Naive B cell (primary cell): ENCODE measurements at places on chromosomes 3 and 15. TPM values are rescaled to one million over a fixed set of nuclear protein-coding genes. Genes with fewer than 3 reads are reported as not detected.

- no peak for DNase-seq
Observed at GRCh38 chr3:26591926-26592325, 30.6 kb upstream of the LRRC3B start.

DNA sequence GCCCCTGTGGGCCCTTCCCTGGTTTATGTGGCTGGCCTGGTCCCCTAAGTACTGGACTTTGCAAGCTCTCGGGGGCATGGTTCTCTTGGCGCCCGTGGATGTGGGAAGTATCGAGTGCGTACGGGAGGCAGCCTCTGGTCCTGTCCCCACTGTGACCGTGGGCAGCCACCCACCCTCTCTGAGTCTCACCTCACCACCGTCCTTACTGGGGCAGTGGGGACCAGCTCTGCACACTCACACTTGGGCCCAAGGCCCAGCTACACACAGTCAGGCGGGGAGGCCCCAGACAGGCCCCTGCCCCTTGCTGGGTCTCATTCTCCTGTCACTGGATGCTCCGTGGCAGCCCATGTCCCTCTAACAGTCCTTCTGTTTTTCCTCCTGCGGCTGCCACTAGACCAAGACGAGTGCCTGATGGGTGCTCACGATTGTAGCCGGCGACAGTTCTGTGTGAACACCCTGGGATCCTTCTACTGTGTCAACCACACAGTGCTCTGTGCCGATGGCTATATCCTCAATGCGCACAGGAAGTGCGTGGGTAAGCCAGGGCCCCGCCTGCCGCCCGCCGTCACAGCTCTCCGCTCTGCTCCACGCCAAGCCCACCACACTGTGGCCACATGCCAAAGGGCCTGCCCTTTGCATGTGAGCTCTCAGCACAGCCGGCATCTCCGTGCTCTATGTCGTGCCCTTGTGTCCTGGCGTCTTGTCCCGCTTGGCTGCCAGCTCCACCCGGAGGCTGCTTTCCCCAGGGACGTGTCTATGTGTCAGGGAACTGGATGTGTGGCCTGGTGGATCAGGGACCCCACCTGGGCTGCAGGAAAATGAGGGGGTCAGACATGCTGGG, 72.7 kb downstream of the FBLN2 start:
- no peak for DNase-seq

GRCh38 chr15:70160267-70160666, 62.5 kb upstream of the TLE3 start:
- DNase-seq: no peak

GRCh38 chr3:4139462-4140140, 163.6 kb upstream of the SETMAR start:
- DNase-seq: no peak

The C15orf62 gene
- polyA plus RNA-seq: 1.1 TPM

GRCh38 chr3:73364517-73364916, 260.2 kb downstream of the PDZRN3 start:
- DNase-seq: no peak

The ST3GAL6 gene
- polyA plus RNA-seq: not detected

DNA sequence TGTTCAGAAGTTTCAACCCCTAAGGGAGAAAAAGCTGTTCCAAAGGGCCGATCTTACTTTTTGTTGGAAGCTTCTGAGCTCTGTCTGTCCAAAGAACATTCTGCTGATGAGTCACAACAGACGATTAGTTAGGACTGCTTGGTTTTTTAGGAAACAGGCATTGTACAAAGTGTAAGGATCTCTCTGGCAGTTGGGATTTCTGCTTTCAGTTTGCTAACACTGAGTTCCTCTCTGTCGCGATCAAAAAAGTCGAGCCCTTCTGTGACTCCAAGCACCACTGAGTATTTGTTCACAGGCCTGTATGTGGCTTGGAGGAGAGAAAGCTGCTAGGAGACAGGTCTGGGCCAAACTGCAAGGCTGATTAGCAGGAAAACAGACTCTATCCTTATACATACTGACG, 91.8 kb upstream of the PFN2 start:
- DNase-seq: no peak

- no peak for DNase-seq
Observed at GRCh38 chr15:72992841-72993252, 59.4 kb upstream of the NEO1 start.

GRCh38 chr15:45106002-45106790, 7.8 kb downstream of the DUOX2 start:
- no peak for DNase-seq

The SOX2 gene
- not detected for polyA plus RNA-seq

GRCh38 chr3:123370819-123371218, 78.1 kb downstream of the ADCY5 start:
- DNase-seq: no peak

GRCh38 chr15:51702710-51703109, 21.4 kb downstream of the SCG3 start:
- no peak for DNase-seq

- DNase-seq: no peak
Observed at GRCh38 chr3:58049143-58049785, 41.0 kb downstream of the FLNB start.

- no peak for DNase-seq
Observed at GRCh38 chr3:190619761-190620160, 105.9 kb downstream of the IL1RAP start.

The COL6A5 gene
- not detected for polyA plus RNA-seq

DNA sequence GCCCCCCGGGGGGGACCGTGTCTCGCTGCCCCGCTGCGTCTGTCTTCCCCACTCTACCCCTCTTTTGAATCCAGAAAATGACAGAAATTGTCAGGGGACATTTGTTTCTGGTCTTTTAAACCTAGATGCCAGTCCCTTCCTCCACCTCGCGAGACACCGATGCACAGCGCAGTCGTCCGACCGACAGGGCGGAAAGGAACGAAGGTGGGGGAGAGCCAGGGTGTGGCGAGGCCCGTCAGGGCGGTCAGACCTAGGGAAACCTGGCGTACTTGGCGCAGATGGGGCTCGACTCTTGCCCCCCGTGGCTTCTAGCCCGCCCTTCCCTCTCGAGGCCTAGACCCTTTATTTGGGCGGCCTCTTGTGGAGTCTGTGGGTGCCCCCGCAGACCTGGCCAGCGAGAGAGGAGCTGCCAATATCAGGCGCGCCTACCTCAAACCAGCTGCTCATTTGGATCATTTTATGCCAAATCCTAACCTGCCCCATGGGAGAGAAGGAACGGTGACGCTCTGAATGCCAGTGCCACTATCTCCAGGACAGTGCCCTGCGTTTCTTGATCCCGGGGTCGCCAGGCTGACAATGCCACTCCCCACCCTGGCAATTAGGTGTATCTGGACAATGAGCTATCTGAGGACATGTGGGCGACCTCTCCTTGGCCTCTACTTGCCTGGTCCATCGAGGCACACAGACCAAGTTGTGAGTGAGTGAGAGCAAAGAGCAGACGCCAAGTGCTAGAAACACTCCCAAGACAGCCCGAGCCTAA, 500 bp upstream of the RAB6B start:
- DNase-seq: no peak

GRCh38 chr15:41233367-41233771, 2.3 kb downstream of the CHP1 start:
- DNase-seq: no peak

GRCh38 chr15:76235186-76235826, 76.0 kb downstream of the ETFA start:
- peak; percentile 12 for DNase-seq

GRCh38 chr15:89371228-89372044, 36.8 kb upstream of the POLG start:
- no peak for DNase-seq

The LEKR1 gene
- 1.9 TPM for polyA plus RNA-seq

The GCNT3 gene
- not detected for polyA plus RNA-seq

The ALDH1A3 gene
- polyA plus RNA-seq: not detected

- no peak for DNase-seq
Observed at GRCh38 chr3:7536510-7536909, 675.6 kb downstream of the GRM7 start.

The RBP2 gene
- not detected for polyA plus RNA-seq

The POLQ gene
- not detected for polyA plus RNA-seq

DNA sequence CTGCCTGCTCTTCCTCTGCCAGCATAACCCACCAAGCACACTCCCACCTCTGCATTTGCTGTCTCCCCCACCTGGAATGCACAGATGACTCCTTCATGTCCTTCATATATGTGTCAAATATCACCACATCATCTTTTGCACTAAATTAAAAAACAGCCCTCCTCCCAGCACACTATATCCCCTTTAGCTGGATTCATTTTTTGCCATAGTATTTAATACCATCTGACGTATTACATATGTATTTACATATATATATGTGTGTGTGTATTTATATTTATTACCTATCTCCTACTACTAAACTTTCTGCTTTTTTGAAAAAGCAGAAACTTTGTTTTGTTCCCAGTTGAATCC, 29.4 kb upstream of the UBL7 start:
- no peak for DNase-seq

DNA sequence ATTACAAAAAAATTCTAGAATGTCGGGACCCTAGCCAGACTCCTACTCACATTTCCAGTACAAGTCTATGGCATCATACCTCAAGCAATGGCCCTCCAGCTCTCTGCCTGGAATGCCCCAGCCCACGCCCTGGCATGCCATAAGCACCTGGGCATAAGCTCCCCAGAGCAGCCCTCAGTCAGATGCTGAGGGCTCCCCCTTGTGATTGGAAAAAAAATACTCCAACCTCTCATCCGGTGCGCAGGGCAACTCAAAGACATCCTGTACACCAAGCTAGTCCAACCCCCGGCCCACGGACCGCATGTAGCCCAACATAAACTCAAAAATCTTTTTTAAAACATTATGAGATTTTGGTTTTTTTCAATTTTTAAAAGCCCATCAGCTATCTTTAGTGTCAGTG, 115.4 kb downstream of the NEK10 start:
- DNase-seq: no peak

The RLBP1 gene
- polyA plus RNA-seq: not detected

The FAM3D gene
- not detected for polyA plus RNA-seq

- no peak for DNase-seq
Observed at GRCh38 chr3:72142028-72142427, 357.1 kb upstream of the PROK2 start.

DNA sequence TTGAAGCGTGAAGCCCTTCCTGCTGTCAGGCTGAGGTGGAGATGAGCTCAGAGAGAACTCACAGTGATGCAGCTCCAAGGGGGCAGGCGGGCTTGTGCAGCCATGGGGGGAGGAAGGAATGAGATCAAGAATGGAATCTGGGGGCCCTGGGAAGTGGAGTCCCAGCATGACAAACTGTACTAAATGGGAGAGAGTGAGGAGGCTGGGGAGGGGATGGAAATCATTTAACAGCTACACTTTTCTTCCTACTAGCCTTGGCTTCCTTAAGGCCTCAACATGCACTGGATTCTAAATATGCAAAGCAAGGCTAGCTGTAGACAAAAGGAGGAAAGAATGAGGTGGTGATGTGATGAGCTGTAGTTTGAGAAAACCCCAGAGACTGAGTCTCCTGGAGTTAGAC, 133.9 kb downstream of the EEFSEC start:
- DNase-seq: no peak

DNA sequence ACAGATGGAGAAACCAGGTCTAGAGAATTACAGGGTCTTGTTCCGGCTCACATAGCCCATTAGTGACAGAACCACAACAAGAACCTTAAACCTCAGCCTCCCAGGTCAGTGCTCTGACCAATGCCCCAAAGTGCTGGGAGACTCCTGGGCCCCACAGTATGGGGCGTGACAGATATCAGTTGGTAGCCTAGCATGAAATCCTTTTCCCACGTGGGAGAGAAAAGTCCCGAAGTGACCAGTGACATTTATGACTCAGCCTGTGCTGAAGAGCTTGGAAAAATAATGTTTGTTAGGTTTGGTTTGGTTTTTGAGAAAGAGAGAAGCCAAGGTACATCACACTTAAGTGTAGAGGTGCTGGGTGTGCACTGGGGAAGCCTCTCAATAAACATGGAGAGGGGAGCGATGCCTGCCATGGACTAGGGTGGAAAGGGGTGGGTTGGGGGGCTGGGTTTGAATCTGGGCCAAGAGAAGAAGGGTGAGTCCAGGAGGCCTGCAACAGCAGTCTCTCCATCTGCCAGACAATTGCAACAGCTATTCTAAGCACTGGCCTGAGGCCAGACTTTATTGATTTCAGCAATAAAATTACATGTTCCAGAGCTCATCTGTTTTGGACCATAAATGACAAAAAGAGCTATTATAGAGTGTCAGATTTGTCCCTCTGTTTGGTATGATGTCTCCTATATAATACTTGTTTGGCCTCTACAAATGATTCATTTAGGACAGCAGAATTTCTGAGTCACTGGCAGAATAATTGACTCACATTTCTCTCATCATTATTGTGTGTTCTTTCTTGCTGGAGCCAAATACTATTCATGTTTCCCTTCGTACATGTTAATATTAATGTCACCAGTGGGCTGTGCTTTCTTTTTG, 43.4 kb downstream of the C2CD4A start:
- DNase-seq: no peak

GRCh38 chr3:184711493-184712247, at the start of gene MAGEF1:
TSS of gene MAGEF1 (minus strand) at chr3:184712064. CDS start at chr3:184711821, 243 bp downstream.
- peak; percentile 49 for DNase-seq

DNA sequence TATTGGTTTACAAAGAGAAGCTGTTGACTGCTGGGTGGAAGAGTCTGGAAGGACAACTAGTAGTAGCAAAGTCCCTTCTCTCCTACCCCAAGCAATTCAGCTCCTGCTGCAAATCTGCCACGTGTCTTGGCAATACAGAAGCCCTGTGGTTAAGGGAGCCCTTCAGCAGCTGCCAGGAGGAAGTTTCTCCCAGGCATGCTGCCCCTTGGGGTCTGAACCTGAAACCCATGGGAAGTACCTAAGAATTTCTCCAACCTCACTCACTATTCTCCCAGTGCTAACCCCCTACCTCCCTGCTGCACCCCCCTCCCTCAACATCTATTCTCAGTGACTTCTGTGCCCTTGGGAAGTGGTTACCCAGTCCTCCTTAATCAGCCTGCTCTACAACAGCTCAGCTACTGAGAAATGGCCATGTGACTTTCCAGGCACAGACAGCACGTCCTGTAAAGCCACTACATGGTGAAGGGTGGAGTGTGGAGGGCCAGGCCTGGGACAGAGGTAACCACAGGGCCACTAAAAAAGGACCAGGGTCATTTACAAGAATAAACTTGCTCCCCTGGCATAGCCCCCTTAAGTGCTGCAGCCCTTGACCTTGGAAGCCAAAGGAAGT, 316.6 kb downstream of the NTRK3 start:
- no peak for DNase-seq

The ADCY5 gene
- not detected for polyA plus RNA-seq

The GOLGA6L4 gene
- polyA plus RNA-seq: 0.06 TPM

GRCh38 chr3:152226176-152226575, 42.6 kb upstream of the MBNL1 start:
- DNase-seq: no peak

- DNase-seq: no peak
Observed at GRCh38 chr3:160296591-160296990, 71.4 kb downstream of the C3orf80 start.

- no peak for DNase-seq
Observed at GRCh38 chr15:60795889-60796288, 316.9 kb upstream of the ICE2 start.

- DNase-seq: no peak
Observed at GRCh38 chr3:32453346-32453745, 49.3 kb downstream of the CMTM6 start.

The CFAP44 gene
- polyA plus RNA-seq: 0.43 TPM
